GM18507 (cell line): ENCODE measurements at places on chromosomes 3 and 15.

DNA sequence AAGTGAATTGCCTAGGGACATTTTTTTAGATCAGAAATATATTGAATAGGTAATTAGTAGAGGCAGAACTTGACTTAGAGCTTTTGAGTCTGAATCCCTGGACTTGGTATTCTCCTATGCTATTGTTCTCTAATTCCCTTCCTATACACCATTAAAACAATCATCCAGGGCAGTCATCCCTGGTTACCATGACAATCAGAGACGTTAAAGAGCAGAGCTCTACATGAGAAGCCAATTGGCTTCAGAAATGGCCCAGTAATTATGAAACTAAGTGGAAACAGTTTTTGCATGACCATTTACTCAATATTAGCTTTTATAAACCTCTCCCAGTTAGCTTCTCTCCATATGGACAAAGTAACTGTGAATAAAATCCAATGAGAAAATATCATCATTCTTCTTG, 182.1 kb upstream of the TP63 start:
- no peak for DNase-seq

DNA sequence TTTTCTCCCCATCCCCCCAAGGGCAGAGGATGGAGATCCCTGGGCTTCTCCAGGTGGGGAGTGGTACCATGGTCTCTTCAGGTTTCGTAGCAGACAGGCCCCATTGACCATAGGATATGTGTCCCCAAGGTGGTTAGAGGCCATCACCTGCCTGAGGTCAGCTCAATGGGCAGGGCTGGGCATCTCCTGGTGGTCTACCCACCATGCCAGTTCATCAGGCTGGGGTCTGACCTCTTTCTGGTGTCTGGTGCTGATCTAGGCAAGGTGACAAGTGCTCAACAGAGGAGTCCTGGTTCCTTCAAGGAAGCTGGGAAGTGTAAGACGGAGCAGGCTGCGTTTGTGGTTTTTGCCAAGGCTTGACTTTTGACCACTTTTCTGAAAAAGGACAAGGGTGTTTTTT, 71.4 kb downstream of the SMAD3 start:
- DNase-seq, result no peak

DNA sequence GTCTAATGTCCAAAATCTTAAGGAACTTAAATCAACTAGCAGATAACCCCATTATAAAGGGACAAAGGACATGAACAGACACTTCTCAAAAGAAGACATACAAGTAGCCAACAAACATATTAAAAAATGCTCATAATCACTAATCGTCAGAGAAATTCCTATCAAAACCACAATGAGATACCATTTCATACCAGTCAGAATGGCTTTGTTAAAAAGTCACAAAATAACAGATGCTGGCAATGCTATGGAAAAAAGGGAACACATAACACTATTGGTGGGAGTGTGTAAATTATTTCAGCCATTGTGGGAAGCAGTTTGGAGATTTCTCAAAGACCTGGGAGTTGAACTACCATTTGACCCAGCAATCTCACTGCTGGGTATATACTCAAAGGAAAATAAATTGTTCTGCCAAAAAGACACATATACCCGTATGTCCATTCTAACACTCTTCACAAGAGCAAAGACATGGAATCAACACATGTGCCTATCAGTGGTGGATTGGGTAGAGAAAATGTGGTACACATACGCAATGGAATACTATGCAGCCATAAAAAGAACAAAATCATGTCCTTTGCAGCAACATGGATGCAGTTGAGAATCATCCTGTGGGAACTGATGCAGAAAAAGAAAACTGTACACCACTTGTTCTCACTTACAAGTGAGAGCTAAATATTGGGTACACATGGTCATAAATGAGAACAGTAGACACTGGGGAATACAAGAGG, 78.5 kb downstream of the TCF12 start:
- no peak for DNase-seq

DNA sequence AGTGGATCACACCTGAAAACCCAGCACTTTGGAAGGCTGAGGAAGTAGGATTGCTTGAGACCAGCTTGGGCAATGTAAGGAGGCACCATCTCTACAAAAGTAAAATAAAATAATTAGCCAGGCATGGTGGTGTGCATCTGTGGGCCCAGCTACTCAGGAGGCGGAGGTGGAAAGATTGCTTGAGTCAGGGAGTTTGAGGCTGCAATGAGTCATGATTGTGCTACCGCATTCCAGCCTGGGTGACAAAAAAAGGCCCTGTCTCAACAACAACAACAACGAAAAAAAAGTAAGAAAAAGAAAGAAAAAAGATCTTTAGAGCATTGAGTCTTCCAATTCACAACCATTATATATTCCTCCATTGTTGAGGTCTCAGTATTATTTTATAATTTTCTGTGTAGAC, 192.4 kb upstream of the DPH6 start:
- no peak for DNase-seq

- DNase-seq, result no peak
Measured at GRCh38 chr3:30263925-30264313, 342.5 kb upstream of the TGFBR2 start.

DNA sequence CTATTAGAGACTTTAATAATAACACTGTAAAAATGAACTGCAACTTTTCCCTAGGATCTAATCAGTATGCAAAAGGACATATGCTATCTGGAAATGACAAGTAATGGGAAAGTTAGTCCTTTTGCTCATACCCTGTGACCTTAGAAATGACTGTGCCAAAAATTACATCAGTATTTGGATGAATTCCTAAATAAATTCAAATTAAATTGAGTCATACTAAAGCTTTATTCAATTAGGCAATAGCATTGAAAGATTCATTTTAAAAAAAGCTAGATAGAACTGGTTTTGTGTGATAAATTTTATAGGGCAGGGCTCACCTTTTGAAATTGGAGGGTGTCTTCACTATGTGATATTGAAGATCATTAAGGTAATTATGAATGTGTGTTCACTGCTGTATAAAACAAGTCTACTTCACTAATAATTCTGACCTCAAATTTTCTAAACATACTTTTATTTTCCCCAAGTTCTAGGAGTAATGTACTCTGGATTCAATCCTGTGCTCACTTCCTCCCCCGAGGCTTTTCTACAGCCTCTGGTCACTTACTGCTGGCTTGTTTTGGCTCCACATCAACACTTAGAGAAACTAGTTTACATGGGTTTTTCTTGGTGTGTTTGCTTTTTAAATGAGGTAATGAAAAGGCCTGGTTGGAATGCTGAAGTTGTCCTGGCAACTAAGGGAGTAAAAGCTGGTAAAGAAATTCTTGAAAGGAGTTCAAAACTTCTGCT, 44.4 kb upstream of the SPTSSB start:
- no peak for DNase-seq

- no peak for DNase-seq
Measured at GRCh38 chr3:61224823-61225222, 26.4 kb downstream of the FHIT start.

DNA sequence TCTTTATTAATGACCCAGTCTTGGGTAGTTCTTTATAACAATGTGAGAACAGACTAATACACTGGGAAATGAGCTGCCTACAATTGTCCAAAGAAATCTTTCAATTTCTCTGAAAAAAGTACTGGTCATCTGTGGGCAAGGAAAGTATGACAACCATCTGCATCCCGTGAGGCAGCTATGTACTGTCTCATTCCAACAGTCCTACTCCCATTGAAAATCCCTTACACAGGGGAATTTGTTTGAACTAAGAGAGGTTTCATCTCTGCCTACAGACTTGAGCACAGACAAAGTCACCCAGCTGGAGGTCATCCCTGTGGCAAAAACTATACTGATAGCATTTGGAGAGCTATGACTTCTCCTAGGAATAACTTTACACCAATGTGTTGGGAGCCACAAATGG, 27.1 kb downstream of the SHC4 start:
- no peak for DNase-seq

GRCh38 chr15:38758043-38758442, 193.4 kb upstream of the RASGRP1 start:
- no peak for DNase-seq

- DNase-seq, result no peak
Measured at GRCh38 chr3:50607271-50608091, 4.1 kb downstream of the CISH start.

DNA sequence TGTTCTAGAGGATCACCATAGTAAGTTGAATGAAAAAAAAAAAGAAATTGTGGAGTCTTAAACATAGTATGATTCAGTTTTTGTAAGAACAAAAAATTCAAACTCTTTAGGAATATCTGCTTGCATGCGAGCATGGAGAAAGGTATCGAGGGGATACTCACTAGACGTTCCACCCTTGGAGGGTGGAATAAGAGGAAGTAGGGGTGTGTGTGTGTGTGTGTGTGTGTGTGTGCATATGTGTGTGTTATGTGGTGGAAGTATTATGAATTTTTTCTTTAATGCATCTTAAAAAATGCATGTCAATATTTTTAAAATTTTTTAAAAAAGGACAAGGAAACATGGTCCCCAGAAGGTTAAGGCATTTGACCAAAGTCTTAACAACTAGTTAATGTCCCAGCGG, 26.5 kb upstream of the SIAH2 start:
- no peak for DNase-seq

DNA sequence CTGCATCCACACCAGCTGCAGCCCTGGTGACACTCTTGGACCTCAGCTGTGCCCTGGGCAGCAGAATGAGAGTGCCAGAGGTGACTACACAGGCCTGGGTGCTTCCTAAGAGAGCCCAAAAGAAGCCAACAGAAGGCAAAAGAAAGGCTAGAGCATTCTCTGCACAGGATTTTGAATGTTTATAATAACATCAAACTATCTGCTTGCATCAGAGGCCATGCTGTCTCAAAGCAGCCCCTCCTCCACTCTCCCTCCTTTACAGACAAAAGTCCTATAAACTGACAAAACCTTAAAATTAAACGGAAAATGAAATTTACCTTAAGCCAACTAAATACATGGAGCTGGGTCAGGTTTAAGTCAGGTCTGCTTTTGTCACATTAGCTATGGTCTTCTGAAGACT, 95.6 kb downstream of the ETFA start:
- no peak for DNase-seq

DNA sequence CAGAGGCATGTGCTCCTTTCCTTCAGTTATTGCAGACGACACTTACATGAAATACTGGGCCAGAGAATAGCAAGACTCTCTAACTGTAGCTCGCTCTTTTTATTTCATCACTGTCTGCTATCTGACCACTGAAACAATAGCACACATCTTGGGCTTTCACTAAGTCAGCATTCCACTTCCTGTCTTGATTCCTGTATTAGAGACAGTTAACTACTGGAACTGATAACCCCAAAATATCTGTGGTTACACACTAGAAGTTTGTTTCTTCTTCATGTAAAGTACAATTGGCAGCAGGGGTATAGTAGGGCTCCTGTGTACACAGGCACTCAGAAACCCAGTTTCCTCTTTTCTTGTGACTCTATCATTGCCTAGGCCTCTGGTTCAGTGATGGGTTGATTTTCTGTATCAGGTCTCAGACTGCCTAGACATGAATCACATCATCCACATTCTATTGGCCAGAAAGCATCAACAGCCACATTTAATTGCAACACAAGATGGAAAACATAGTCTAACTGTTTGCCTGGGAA, 230.2 kb upstream of the CD96 start:
- no peak for DNase-seq

DNA sequence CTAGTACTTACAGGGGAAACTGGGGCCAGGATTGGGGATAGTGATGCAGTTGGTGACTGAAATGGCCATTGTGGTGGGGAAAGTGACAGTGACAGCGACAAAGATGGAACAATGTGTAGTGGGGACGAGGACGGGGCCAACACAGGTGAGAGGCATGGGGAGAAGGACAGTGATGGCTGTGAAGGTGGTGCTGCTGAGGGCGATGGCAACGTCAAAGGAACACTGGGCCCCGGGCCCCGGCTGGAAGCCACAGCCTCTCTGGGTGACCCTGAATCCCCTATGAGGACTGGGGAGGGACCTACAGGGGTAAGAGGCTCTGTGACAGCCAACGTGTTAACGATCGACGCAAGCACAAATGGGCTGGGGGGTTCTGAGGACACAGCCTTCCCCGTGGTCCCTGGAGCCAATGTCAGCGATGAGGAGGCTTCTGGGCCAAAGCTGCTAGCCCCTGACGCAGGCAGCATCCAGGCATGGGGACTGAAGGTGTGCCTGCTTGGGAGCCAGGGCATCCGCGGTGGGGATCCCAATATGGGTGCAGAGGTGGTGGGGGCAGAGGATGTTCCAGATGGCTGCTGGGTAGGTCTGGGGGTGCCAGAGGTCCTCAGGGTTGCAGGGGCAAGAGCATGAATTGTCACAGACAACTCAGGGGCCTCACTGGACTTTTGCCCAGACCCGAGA, 25.2 kb upstream of the GOLGA6C start:
- no peak for DNase-seq

DNA sequence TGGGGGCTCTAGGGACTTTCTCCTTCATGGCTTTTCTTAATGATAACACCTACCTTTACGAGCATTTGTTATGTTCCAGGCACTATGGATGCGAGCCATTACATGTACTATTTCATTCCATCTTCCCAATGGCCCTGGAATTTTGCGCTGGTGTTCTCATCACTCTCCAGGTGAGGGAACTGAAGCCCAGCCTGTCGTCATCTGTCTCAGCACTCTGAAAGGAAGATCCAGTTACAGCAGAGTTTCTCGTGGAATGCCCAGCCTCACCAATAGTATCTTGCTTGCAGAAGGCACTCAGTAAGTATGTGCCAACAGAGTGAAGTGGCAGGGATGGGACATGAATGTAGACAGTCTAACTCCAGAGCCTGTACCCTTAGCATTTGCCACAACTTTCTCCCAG, 56.8 kb downstream of the NOX5 start:
- DNase-seq, result no peak

GRCh38 chr3:66480666-66481065, 20.2 kb downstream of the LRIG1 start:
- DNase-seq, result no peak

DNA sequence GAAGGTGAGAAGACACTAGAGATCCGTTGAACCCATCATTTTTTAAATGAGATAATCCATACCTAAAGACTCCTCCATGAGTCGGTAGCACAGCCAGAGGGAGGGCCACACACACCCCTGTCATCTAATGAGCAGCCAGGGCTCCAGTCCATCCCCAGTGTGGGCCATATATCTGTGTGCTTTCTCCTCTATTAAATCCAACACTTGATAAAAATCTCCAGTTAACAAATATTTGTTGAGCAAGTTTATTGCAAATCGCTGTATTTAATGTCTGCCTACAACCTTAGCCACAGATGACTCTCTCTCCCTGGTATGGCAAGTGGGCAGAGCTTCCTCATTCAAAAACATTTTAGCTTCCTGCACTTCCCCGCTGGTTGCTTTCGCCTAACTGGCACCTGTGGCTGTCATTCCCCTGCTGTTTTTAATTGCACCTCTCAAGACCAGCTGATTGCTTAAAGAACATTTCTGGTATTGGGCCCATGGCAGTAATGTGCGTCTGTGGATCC, 82.8 kb downstream of the SMAD3 start:
- DNase-seq, result no peak
